ENCODE measurements at places on chromosomes 12 and 14.

DNA sequence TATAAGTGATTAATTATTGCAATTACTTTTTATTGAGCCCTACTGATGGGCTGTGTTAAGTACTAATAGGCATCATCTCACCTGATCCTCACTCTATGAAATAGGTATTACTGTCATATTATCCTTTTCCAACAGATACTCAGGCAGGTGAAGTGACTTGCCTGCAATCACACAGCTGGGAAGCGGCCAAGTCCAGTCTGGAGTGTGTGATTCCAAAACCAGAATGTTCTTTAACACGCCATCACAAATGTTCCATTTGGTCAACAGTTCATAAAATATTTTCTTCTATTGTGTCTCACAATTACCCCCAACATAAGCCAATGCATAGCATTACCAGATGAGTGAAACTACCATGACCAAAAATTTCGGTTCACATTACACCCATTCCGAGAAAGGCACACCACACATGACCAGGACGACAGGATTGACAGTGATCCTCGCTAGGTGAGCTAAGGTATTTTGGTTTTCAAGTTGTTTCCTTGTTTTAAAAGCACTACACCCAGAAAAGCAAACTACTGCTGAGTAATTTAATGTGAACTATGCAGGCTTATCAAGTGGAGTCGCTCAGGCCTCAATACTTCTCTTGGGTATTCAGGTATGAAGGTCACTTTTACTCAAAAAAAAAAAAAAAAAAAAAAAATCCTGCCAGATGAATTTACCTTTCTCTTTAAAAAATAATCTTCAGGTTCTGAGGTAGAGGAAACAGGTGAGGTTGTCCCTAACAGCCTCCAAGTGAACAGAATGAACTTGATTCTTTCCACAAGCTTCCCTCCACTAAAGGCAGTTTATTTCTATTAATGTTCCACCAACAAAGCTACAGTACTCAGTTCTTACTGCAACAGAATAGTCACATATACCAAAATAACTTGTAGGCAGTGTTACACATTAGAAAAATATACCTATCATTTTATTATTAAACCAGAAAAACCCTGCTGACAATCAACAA lies 2.4 kb downstream of the VPS37B start:
- no peak for DNase-seq

- no peak for DNase-seq
These were observed 116.8 kb downstream of the DAAM1 start for GRCh38 chr14:59305231-59305630.

DNA sequence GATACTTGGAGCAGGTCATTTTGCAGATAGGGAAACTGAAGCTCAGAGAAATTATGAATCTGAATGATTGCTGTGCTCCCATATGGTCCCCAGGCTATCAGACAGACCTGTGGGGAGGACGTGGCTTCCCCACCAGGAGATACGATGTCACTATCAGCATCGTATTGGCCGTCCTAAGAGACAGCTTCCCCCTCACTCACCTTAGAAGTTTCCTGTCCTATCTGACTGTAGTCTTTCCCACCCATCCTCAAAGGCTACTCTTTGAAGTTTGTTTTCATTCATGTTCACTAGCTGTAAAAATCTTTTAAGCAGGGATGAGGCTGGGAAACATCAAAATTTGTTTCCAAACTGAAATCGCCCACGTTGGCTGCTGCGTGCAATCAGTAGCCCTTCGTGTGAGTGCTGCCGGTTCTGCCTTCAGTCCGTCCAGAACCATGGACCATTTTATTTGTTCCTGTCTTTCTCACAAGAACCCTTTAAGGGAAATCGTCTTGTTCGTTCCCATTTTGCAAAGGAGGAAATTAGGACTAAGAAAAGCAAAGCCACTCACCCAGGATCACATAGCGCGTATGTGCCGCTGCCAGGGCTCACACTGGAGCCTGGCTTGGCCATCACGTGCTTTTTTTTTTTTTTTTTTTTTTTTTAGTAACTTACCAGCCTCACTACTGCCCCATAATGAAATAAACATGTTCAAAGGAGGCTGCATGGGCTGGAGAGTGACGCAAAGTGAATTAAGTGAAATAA lies 1.0 kb upstream of the KDM2B start:
- DNase-seq: no peak

- no peak for DNase-seq
These were observed 192.6 kb upstream of the BCL2L14 start for GRCh38 chr12:11877869-11878780.

GRCh38 chr12:113158439-113159203 lies 9.1 kb downstream of the CFAP73 start:
- DNase-seq: no peak

Data from stimulated activated CD8-positive, alpha-beta memory T cell treated with anti-CD3 and anti-CD28 coated beads, Interleukin-15, amount 100 ng/mL, for 48 hours (primary cell).